GOT3 (cell line): ENCODE measurements at places on chromosomes 12 and 14.
A peak's percentile ranks its signal among the peaks of the same experiment; 100 is the strongest.

DNA sequence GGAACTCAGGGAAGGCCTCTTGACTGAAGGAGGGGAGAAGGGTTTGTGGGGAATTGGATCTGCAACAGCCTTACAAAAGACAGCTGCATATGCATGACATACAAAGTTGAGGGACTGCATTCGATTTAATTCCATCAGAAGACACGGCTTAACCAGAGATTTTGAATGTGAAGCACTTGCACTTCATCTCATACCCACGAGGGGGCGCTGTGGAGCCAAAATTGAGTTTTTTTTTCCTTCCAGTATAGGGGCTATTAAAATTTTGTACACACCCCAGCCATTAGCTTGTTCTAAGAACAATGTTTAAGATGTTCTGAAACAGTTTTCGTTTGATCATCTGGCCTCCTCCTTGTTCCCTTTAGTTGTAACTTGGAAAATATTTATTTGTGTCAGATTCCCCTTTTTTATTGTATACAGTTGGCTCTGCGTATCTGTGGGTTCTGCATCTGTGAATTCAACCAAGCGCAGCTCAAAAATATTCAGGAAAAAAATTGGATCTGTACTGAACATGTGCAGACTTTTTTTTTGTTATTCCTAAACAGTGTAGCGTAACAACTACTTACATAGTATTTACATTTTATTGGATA is 1.6 kb downstream of the SUDS3 start:
- DNase-seq: peak; percentile 34

- no peak for DNase-seq
Observed at GRCh38 chr12:118337194-118337838, 35.4 kb downstream of the TAOK3 start.

- DNase-seq: no peak
Observed at GRCh38 chr12:48197549-48197970, 5.5 kb downstream of the OR10AD1 start.

- no peak for DNase-seq
Observed at GRCh38 chr12:43180242-43180641, 371.8 kb downstream of the ADAMTS20 start.

GRCh38 chr14:104284107-104284592 is 145.8 kb downstream of the KIF26A start:
- DNase-seq: no peak

- DNase-seq: no peak
Observed at GRCh38 chr12:54949073-54949711, 35.4 kb downstream of the TESPA1 start.

GRCh38 chr12:68631227-68631626 is 20.5 kb downstream of the RAP1B start:
- DNase-seq: no peak

DNA sequence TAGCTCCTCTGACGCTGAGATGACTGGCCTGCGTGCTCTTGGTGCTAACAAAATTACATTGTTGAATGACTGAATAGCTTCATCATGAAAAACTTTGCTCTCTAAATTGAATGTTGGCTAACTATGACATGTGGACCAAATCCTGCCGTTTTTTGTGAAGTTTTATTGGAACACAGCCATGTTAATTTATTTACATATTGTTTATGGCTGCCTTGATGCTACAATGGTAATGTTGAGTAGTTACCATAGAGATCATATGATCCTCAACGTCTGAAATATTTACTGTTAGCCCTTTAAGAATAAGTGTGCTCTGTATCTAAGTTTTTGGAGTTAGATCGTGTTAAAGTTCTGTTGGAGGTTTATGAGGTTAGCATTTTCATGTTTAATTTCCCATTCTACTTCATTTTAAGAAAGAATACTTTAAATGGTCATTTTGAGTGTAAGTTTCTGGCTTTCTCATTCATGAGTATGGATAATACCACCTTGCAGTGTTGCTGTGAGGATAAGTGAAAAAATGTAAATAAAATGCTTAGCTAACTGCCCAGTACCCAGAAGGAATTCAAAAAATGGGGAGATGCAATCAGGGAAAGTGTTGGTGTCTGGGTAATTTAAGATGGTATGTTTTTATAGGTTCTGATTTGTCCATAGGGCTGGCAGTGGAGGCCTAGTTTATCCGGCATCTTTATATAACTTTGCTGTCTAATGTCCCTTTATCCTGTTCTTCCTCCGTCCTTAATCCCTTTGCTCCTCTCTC is 35.3 kb downstream of the NUBPL start:
- no peak for DNase-seq

DNA sequence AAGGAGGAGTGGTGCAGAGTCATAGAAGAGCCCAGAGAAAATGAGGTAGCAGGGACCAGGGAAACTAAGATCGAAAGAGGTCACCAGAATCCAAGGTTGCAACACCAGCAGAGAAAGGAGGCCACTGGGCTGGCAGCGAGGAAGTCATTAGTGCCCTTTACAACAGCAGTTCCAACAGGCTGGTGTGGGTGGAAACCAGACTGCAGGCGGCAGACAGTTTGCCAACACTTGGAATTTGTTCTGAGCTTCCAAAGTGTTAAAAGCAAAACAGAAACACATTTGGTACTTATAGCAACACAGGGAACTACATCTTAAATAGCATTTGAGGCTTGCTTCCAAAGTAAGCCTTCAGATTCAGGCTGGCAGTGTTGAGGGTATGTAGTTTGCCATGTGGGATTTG is 95.2 kb upstream of the PWP1 start:
- DNase-seq: no peak

DNA sequence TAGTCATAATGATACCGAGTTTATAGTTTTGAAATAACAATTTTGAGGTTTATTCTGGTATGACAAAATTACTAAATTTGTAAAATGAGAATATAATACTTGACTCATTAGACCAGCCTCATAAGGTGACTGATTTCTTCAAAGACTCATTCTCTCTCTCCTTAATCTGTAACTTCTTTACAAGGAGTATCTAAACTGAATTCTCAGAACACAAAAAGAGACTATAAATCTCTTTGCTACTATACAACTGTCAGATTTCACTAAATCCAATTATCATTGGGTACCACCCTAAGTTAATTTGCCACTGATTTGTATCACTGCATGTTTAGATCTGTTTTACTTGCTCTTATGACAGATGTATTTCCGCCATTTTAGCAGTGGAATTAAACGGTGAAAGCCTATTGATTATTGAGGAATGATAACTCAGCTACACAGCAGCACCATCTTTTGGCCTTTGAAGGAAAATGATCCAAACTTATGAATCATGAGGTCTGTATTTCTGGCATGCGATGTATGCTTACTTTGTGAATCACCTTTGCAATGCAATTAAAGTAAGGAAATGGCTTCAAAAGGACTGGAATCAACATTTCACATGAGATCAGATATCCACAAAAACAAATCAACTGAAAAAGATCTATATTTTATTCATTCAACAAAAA is 161.2 kb downstream of the RERGL start:
- no peak for DNase-seq

DNA sequence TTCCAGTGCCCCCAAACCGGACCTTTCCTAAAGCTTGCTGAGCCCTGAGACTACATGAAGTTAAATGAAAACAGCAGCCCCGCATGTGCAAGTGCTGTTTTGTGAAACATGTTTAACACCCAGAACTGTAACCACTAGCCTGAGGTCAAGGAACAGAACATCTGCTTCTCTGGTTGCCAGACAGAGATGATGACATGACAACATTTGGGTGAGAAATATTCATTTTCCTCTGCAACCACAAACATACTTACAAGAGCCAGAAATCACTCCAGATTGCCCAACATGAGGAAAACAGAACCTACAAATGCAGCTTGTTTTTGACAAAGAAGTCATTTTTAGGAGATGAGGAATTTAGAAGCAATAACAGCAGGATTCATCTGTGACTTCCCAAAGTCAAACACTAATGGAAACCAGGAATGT is 110.4 kb downstream of the BCAT1 start:
- no peak for DNase-seq

GRCh38 chr14:27243365-27243764 is 645.5 kb upstream of the NOVA1 start:
- DNase-seq: no peak

DNA sequence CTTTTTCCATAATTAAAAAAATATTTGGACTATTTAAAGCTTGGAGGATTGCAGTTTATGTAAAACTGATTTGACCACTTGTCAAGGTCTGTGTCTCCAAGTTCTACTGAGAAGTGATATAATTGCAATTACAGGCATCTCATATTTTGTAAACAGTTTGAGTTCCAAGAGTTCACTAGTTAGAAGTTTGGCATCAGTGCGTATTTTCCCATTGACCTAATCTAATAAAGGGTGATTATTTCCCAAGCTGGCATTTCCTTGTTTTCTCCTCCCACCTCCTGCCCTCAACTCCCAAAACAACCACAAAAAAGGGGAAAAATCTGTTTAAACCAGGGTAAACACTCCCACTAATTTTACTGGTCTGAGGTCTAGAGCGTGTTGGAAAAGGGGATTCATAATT is 3.0 kb upstream of the MYF6 start:
- DNase-seq: no peak

DNA sequence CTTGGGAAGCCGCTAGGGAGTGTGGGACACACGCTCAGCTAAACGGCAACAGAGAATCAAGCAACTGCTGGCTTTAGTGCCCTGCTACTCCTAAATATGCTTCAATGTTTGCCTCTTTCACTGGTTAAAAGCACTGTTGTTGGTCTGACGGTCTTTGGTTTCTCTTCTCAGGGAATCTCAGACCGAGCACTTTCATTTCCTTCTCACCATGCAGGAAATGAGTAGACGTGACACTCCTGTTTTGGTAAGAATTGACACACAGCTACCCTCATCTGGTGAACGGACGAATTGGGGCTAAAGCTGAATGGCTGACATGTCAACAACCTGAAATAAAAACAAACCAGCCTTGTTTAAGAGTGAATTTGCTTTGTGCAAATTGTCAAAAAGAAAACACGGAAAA is 57.5 kb upstream of the PIWIL1 start:
- no peak for DNase-seq

- DNase-seq: peak; percentile 0
Observed at GRCh38 chr14:97851428-97851995, 1054.3 kb downstream of the VRK1 start.

- no peak for DNase-seq
Observed at GRCh38 chr14:69093631-69094421, 59.1 kb downstream of the DCAF5 start.

DNA sequence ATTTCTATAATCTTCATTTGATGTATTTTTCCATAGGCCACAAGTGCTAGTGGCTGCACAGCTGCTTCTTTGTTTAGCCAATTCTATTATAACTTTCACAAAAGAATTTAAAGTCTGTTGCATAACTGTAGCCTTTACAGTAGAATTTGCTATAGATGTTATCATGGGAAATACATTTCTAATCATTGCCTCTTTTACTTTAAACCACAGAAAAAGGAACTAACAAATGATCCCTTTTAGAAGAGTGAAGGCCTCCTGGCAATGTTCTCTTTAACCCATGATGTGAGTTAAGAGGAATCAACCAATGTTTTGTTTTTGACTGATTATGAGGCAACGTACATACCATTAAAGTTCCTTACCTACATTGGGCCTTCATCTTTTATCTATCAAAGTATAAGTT is 68.8 kb downstream of the RPL10L start:
- DNase-seq: no peak

- DNase-seq: no peak
Observed at GRCh38 chr12:55658635-55659391, 22.1 kb downstream of the OR10P1 start.
